ENCODE measurements at places on chromosomes 2 and 18. TPM values are rescaled to one million over a fixed set of nuclear protein-coding genes. Genes with fewer than 3 reads are reported as not detected.

The OTOS gene
- total RNA-seq, result not detected

- no peak overlapping the region for H3K27ac ChIP-seq
- no peak overlapping the region for H3K4me3 ChIP-seq
- no peak for DNase-seq
- no peaks in the 10 kb centered on the region for H3K4me1 ChIP-seq
- no peaks in the 10 kb centered on the region for H3K36me3 ChIP-seq
Observed at GRCh38 chr18:31573051-31573450, 18.6 kb upstream of the TTR start.

DNA sequence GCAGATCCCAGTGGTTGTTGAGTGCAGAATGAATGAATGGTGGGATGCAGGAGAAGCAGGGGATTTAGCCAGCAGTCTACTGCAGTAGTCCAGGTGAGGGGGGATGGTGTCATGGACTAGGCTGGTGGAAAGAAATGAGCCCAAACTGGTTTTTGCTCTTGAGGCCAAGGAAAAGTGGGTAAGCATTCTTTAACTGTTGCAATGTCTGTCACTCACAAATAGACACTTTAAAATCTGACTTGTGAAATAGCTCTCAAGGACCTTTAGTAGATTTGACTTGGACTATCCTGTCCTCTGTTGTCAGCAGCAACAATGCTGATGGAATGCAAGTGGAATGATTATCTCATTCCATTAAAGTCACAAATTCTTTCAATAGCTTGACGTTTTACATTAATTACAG, 37.5 kb upstream of the STK17B start:
- H3K36me3 ChIP-seq, result no peaks in the 10 kb centered on the region
- peaks cover 48% of the 10 kb centered on the region for H3K4me1 ChIP-seq
- no peak overlapping the region for H3K4me3 ChIP-seq

- H3K27ac ChIP-seq, result no peak overlapping the region
- H3K27me3 ChIP-seq, result no peaks in the 10 kb centered on the region
- H3K36me3 ChIP-seq, result no peaks in the 10 kb centered on the region
- no peaks in the 10 kb centered on the region for H3K4me1 ChIP-seq
- H3K4me3 ChIP-seq, result no peak overlapping the region
Observed at GRCh38 chr2:150630587-150631235, 143.2 kb upstream of the RND3 start.

- no peak for DNase-seq
- no peak overlapping the region for H3K27ac ChIP-seq
Observed at GRCh38 chr2:169315357-169315756, 47.0 kb downstream of the LRP2 start.

DNA sequence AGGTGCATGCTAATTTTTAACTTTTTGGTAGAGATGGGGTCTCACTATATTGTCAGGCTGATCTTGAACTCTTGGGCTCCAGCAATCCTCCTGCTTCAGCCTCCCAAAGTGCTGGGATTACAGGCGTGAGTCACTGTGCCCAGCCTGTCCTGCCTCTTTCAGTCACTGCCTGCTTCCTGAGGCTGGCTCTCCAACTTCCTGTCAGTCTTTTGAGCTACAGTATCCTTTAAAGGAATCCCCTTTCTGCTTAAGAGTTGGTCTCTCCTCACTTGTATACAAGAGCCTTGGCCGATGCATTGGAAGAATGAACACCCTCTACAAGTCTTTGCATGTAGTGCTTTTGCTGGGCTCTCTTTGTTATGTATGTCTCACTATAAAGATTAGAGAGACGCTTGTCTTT, 88.4 kb upstream of the SMAD2 start:
- no peaks in the 10 kb centered on the region for H3K36me3 ChIP-seq
- no peak for DNase-seq
- H3K27me3 ChIP-seq, result no peaks in the 10 kb centered on the region

DNA sequence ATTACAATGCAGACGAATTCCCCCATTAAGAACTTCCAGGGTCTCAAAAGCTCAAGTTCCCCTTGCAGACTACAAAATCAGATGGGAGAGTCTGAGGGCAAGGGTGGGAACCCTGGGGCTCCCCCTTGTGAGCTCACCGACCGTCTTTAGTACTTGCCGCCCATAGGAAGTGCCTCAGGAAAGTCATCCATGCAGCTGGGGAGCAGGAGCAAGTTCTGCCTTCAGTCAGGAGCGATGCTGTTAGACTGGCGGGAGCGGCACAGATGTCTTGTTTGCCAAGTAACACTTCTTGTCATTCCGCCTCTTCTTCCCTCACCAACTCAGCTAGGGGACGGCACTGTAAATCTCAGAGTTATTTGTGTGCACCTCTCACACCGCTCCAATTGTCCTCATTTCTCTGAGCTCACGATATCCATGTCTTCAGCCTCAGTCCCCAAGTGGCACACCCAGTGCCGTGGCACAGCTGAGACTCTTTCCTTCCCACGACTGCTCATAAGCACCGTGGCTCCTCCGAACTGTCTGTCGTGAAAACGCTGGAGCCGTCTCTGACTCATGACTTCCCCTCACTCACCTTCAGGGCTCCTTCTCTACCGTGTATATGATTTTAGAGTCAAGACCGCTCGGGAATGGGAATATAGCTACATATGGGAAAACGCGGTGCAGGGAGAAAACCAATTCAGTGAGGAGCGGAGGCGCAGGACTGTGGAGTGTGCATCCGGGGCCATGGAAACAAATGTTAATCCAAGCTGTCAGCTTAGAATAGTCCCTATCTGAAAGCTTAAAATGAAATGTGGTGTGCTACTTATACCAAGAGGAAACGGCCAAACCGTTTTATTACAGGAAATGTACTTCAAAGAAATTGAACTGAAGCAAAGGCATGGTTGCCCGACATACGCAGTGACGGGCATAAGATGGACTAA, 34.0 kb downstream of the UXS1 start:
- peaks cover 90% of the 10 kb centered on the region for H3K4me1 ChIP-seq
- H3K27ac ChIP-seq, result peak overlapping the region; percentile 66
- H3K27me3 ChIP-seq, result no peaks in the 10 kb centered on the region
- DNase-seq, result peak; percentile 69

The POTEJ gene
- not detected for total RNA-seq

The UGT1A10 gene
- total RNA-seq, result not detected

GRCh38 chr2:217966423-217967070, 36.2 kb downstream of the TNS1 start:
- no peak overlapping the region for H3K4me3 ChIP-seq
- DNase-seq, result peak; percentile 16
- no peaks in the 10 kb centered on the region for H3K36me3 ChIP-seq

- H3K4me3 ChIP-seq, result peak overlapping the region; percentile 96
- peak overlapping the region; percentile 96 for H3K27ac ChIP-seq
- peaks cover 10% of the 10 kb centered on the region for H3K36me3 ChIP-seq
- no peak for DNase-seq
Observed at GRCh38 chr18:3248062-3248657, 559 bp downstream of the MYL12A start.

The MALL gene
- total RNA-seq, result 0.50 TPM

DNA sequence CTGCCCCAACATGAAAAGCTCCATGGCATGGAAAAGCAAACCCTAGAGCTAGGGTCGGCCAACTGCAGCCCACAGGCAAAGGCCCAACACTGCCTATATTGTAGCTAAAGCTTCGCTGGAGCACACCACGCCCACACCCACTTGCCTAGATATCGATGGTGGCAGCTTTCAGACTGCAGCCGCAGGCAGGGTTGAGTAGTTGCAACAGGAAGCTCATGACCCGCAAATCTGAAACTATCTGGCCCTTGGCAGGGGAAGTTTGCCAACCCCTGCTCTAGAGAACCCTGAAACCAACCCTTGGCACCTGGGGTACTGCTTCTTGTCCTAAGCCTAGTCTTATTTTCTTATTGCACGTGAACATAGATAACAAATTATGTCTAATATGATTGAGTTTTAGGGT, 250.0 kb downstream of the SOX11 start:
- H3K27ac ChIP-seq, result no peak overlapping the region
- no peak for DNase-seq
- no peaks in the 10 kb centered on the region for H3K27me3 ChIP-seq
- no peaks in the 10 kb centered on the region for H3K36me3 ChIP-seq
- no peak overlapping the region for H3K4me3 ChIP-seq

The CCL20 gene
- 5.0 TPM for total RNA-seq

GRCh38 chr2:219509780-219510511, 4.3 kb upstream of the ASIC4 start:
- peaks cover 2% of the 10 kb centered on the region for H3K36me3 ChIP-seq
- peak overlapping the region; percentile 43 for H3K27ac ChIP-seq
- peak; percentile 33 for DNase-seq
- no peak overlapping the region for H3K4me3 ChIP-seq
- H3K27me3 ChIP-seq, result peaks cover 12% of the 10 kb centered on the region
- peaks cover 15% of the 10 kb centered on the region for H3K4me1 ChIP-seq

The UGT1A4 gene
- not detected for total RNA-seq

DNA sequence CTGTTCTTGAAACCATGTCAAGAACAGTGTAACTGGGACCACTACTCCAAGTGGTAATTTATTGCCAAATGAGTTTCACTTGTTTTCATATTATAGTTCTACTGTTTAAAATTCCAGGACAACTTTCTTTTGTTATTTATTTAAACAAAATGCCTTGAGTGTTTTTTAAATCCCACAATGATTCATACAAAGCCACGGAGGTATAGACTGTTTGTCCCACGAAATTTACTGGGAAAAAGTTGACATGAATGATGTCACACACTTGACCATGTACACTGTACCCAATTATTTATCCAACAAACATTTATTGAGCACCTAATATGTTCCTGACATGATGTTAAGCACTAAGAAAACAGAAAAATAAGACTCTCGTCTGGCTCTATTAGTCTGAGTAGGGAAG, 243.9 kb upstream of the SIX2 start:
- no peak overlapping the region for H3K4me3 ChIP-seq
- H3K27ac ChIP-seq, result no peak overlapping the region
- H3K4me1 ChIP-seq, result no peaks in the 10 kb centered on the region
- H3K27me3 ChIP-seq, result no peaks in the 10 kb centered on the region
- H3K36me3 ChIP-seq, result no peaks in the 10 kb centered on the region

GRCh38 chr2:206585335-206585734, 57.0 kb upstream of the FAM237A start:
- H3K27me3 ChIP-seq, result no peaks in the 10 kb centered on the region
- H3K4me3 ChIP-seq, result no peak overlapping the region
- no peaks in the 10 kb centered on the region for H3K36me3 ChIP-seq
- no peak for DNase-seq

- H3K36me3 ChIP-seq, result no peaks in the 10 kb centered on the region
- H3K4me3 ChIP-seq, result no peak overlapping the region
- H3K27me3 ChIP-seq, result no peaks in the 10 kb centered on the region
- H3K4me1 ChIP-seq, result no peaks in the 10 kb centered on the region
- H3K27ac ChIP-seq, result no peak overlapping the region
Observed at GRCh38 chr2:165013944-165014619, 58.8 kb upstream of the SLC38A11 start.

GRCh38 chr2:205650931-205651330, 31.4 kb upstream of the NRP2 start:
- H3K36me3 ChIP-seq, result no peaks in the 10 kb centered on the region
- H3K27me3 ChIP-seq, result no peaks in the 10 kb centered on the region

The CRYGD gene
- not detected for total RNA-seq

GRCh38 chr2:120853306-120854013, 117.8 kb downstream of the GLI2 start:
- no peak overlapping the region for H3K27ac ChIP-seq
- H3K27me3 ChIP-seq, result no peaks in the 10 kb centered on the region
- no peaks in the 10 kb centered on the region for H3K36me3 ChIP-seq
- no peaks in the 10 kb centered on the region for H3K4me1 ChIP-seq
- no peak for DNase-seq

DNA sequence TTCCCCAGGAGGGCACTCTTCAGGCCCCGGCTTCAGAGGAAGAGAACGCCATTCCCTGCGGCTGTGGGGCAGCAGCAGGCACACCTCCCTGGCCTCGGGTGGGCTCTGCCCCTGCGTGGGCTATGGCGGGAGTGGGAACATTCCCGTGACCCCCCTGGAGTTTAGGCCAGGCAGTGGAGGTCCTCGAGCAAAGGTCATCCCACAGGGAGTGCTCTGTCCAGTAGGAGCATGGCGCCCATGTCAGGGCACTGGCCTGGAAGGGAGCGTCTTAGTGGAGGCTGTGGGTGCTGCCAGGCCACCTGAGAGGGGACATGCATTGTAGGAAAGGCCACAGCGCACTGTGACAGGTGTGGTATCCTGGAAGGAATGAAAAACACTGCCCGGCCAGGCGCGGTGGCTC, 9.2 kb upstream of the NFATC1 start:
- no peaks in the 10 kb centered on the region for H3K36me3 ChIP-seq
- no peak overlapping the region for H3K27ac ChIP-seq
- no peaks in the 10 kb centered on the region for H3K27me3 ChIP-seq
- H3K4me3 ChIP-seq, result no peak overlapping the region
- no peak for DNase-seq
- H3K4me1 ChIP-seq, result no peaks in the 10 kb centered on the region

DNA sequence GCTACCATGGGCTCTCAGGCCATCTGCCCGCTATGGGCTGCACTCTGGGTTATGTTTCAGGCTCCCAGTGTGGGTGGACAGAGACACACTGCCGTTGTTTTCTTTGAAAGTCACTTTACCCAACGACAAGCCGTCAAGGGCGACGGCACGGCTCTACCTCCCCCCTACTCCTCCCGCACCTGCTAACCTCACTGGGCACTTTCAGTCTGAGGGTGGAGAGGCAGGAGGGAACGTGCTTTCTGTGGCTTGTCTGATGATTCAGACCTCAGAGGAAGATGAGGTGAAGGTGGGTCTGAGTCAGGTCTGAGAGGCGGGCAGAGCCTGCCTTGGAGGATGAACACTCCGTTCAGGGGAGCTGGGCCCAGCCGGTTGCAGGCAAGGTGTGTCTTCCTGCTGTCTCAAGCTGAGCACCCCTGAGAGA, 147.6 kb upstream of the HDAC4 start:
- DNase-seq, result peak; percentile 4
- H3K27ac ChIP-seq, result no peak overlapping the region
- no peak overlapping the region for H3K4me3 ChIP-seq

The AGXT gene
- total RNA-seq, result not detected

GRCh38 chr2:25804338-25804737, 73.9 kb downstream of the ASXL2 start:
- H3K4me1 ChIP-seq, result peaks cover 6% of the 10 kb centered on the region
- DNase-seq, result no peak
- H3K27ac ChIP-seq, result no peak overlapping the region

DNA sequence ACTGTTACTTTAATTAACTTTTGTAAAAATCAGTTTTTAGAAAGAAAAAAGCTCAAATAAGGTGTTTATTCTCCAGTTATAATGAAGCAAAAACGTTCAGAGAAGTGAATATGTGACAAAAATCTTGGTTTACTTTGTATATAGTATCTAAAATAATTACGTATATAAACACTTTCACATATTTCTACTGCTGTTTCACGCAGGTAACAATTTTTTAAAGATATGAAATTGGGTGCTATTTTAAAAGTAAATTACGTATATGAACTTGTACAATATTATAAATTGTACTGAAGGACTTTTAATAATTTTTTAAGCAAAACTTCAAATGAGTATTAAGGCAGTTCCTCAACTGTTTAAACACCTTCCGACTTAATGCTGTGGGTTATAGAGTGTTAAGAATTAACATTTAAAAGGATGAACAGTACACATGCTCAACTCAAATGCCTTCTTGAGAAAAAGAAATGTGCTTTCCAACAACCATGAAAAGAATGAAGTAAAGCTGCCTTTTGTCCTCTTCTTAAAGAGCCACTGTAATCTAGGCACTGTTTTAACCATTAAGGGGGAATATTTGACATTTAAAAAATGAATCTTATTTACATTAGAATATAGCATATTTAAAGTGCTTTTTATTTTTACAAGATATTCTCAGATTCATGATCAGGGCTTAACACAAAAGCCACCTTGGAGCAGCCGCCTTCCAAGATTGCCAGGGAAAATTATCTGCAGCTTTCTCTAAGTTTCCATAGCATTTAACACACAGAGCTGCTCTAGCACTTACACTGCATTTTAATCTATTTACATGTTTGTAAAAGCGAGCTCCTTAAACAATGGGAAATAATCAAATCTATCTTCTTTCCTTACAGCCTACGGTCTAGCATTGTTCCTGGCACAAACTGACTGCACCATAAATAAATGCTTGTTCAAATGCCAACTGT, 56.5 kb upstream of the CDKL4 start:
- H3K27ac ChIP-seq, result no peak overlapping the region
- H3K4me3 ChIP-seq, result no peak overlapping the region
- H3K27me3 ChIP-seq, result no peaks in the 10 kb centered on the region
- DNase-seq, result no peak

Data from CD8-positive, alpha-beta memory T cell (primary cell).